ENCODE measurements at places on chromosomes 12 and 14. TPM values are rescaled to one million over a fixed set of nuclear protein-coding genes. Genes with fewer than 3 reads are reported as not detected.

- peaks cover 5% of the 10 kb centered on the region for H3K27me3 ChIP-seq
- DNase-seq = no peak
- H3K4me1 ChIP-seq = no peaks in the 10 kb centered on the region
- H3K27ac ChIP-seq = no peak overlapping the region
These were observed 142.5 kb upstream of the RTL1 start for GRCh38 chr14:101046071-101046470.

DNA sequence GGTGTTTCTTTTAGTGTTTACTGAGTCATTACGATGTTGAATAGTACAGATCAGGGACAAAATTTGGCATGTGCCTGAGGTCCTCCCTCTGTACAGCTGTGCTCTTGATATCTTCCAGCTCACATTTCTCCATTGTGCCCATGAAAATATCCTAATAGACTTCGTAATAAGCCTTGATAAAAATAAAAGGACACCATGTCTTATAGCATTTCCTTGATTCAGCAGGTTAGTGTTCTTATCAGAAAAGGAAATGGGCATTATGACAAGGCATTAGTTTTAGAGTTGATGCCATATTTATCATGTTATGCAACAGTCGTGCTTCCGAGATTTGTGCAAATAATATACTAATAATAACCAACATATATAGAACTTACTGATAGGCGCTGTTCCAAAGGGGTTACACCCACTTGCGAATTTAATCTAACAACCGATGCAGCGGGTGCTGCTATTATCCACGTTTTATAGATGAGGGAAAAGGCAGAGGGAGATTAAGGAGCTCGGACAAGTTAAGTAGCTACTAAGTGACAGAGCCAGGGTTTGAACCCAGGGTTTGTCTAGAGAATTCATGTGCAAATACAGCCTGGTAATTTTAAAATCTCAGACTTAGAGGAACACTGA lies 15.1 kb upstream of the WNK1 start:
- H3K4me1 ChIP-seq = no peaks in the 10 kb centered on the region
- peaks cover 4% of the 10 kb centered on the region for H3K27me3 ChIP-seq
- no peak overlapping the region for H3K27ac ChIP-seq
- no peak overlapping the region for H3K4me3 ChIP-seq
- H3K36me3 ChIP-seq = no peaks in the 10 kb centered on the region

DNA sequence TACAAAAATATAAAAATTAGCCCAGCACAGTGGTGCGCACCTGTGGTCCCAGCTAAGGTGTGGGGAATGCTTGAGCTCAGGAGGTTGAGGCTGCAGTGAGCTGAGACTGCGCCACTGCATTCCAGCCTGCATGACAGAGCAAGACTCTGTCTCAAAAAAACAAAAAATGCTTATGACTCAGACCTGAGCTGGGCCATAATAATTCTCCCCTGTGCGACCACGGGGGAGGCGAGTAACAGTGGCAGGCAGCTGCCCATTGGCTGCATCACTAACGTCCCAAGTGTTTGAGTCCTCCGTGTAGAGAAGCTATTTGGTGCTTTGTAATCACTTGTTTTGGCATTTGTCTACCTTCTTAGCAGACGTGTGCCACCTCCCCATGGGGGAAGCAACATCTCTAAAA lies 24.9 kb downstream of the PSMC1 start:
- H3K27ac ChIP-seq = no peak overlapping the region
- H3K36me3 ChIP-seq = peaks cover 11% of the 10 kb centered on the region
- no peak for DNase-seq
- no peak overlapping the region for H3K4me3 ChIP-seq
- H3K27me3 ChIP-seq = no peaks in the 10 kb centered on the region

DNA sequence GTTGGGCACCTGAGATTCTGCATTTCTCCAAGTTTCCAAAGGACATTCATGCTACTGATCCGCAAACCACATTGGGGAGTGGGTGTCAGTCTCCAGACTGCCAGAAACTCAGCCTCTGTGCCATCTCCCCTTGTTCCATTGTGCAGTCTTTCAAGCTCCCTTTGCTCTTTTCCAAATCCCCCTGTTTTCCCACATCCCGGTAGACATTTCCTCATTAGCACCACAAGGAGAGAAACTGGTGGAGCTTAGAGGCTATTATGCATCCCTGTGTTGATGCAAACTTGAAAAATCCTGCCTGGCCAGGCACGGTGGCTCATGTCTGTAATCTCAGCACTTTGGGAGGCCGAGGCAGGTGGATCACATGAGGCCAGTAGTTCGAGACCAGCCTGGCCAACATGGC lies 10.7 kb downstream of the CCDC63 start:
- peaks cover 8% of the 10 kb centered on the region for H3K4me1 ChIP-seq
- H3K27ac ChIP-seq = no peak overlapping the region
- DNase-seq = no peak
- H3K4me3 ChIP-seq = no peak overlapping the region
- no peaks in the 10 kb centered on the region for H3K36me3 ChIP-seq

DNA sequence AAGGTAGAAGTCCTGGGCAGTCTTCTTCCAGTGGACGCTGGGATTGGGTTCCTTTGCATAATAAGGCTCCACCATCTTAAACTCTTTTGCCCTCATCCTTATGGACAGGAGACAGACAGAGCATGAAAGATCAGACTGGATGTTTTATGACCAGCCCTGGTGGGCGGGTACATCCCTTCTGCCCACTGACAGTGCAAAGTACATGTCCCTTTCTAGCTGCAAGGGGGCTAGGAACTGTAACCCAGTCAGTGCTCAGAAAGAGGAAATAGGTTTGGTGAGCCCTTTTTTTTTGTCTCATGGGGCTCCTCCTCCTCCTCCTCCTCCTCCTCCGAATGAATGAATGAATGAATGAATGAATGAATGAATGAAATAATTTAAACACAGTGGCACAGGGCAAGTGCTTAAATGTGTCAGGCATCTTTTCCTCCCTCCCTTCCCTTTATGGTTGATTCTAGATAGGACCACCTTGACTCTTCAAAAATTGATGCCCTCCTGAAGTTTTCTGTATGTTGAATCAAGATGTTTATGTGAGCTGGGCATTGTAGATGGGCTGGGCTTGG lies 36.4 kb upstream of the HNF1A start:
- H3K27ac ChIP-seq = no peak overlapping the region
- no peak overlapping the region for H3K4me3 ChIP-seq
- H3K27me3 ChIP-seq = no peaks in the 10 kb centered on the region
- DNase-seq = no peak

DNA sequence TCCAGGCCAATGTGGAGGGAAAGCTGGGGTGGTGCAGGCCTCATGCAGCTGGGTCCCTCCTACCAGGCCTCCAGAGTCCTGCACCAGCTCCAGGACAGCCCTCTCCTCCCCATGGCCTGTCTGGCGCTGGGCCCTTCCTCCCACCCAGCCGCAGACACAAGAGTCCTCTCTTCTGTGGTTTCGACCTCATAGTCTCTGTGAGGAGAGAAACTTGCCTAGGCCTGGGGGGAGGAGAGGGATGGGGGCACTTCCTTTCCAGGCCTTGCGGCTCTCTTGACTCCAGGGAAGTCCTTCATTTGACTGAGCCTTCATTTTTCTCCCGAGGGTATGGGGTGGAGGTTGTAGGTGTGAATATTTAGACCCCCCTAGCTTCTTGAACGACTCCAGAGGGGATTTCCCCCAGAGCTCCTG lies 2.3 kb downstream of the MMP14 start:
- peaks cover 19% of the 10 kb centered on the region for H3K4me1 ChIP-seq
- H3K27ac ChIP-seq = peak overlapping the region; percentile 74
- H3K4me3 ChIP-seq = peak overlapping the region; percentile 100
- H3K27me3 ChIP-seq = no peaks in the 10 kb centered on the region
- DNase-seq = no peak

DNA sequence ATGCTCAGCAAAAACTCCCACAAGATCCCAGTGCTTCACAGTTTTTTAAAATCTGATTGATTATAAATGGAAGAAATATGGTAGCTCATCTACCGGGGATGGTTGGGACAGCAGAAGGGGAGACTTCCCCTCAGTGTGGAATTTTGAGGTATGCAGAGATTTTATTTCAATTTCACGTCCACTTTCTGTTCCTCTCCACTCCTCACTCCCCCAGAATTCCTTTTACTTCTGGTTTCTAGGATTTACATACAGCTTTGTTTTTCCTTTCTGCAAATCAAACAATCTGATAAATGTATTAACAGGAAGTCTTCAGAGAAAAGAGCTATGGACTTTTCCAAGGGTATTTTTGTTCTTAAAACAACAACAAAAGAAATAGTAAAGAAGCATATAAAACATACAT lies 181.5 kb upstream of the ARHGAP5 start:
- H3K4me1 ChIP-seq = peaks cover 29% of the 10 kb centered on the region
- no peaks in the 10 kb centered on the region for H3K27me3 ChIP-seq

GRCh38 chr12:100920493-100920892 lies 125.9 kb downstream of the ANO4 start:
- no peak for DNase-seq
- H3K27ac ChIP-seq = no peak overlapping the region
- H3K4me3 ChIP-seq = no peak overlapping the region
- H3K4me1 ChIP-seq = no peaks in the 10 kb centered on the region

DNA sequence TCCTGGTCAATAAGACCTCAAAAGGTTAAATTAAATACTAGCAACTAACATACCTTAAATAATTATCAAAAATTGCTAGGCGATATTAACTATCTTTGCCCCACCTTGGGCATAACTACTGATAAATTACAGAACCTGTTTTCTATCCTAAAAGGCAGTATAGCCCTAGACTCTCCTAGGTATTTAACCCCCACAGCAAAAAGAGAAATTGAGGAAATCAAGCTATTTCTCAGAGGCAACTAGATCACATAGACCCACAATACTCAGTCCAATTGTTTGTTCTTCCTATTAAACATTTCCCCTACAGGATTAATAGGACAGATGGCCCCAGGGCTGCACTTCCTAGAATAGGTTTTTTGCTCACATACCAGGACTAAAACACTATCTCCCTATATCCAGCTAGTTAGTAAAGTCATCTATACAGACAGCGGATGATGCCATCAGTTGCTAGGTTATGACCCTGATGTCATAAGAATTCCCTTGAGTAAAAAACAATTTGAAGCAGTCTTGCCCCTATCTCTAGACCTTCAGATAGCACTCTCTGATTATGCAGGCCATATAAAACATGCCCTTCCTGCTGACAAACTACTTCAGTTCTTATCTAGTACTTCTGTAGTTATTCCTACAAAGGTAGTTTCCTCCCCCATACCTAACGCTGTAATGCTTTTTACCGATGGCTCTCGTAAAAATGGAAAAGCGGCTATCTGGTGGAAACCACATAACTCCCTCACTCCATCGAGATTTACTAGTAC lies 118.4 kb downstream of the PPHLN1 start:
- no peak for DNase-seq
- peaks cover 16% of the 10 kb centered on the region for H3K4me1 ChIP-seq
- no peak overlapping the region for H3K4me3 ChIP-seq
- no peaks in the 10 kb centered on the region for H3K27me3 ChIP-seq

DNA sequence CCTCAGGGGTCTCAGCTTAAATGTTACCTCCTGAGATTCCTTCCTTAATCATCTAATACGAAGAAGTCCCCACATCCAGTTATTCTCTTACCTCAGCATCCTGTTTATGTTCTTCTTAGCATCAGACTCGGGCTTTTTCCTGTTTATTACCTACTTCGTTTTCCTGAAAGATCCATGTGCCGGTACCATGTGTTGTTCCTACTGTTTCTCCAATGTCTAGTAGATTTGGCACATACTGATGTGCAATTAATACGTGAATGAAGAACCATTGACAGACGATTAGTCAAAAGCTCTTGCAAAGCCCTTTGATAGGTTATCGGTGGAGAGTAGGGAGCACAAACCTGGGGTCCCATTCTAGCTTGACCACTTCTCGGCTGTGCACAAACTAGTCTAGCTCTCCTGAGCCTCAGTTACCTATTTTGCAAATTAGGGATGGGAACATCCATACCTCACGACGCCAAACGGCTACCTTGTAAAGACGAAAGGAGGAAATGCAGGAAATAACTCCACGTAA lies 735 bp upstream of the MAPKAPK5 start:
- no peaks in the 10 kb centered on the region for H3K27me3 ChIP-seq
- peak overlapping the region; percentile 98 for H3K4me3 ChIP-seq
- H3K27ac ChIP-seq = peak overlapping the region; percentile 99
- no peak for DNase-seq

- H3K4me1 ChIP-seq = no peaks in the 10 kb centered on the region
- no peak overlapping the region for H3K27ac ChIP-seq
- no peaks in the 10 kb centered on the region for H3K36me3 ChIP-seq
- no peak for DNase-seq
- H3K4me3 ChIP-seq = no peak overlapping the region
- peaks cover 3% of the 10 kb centered on the region for H3K27me3 ChIP-seq
These were observed 28.2 kb upstream of the TMEM233 start for GRCh38 chr12:119565404-119565803.

DNA sequence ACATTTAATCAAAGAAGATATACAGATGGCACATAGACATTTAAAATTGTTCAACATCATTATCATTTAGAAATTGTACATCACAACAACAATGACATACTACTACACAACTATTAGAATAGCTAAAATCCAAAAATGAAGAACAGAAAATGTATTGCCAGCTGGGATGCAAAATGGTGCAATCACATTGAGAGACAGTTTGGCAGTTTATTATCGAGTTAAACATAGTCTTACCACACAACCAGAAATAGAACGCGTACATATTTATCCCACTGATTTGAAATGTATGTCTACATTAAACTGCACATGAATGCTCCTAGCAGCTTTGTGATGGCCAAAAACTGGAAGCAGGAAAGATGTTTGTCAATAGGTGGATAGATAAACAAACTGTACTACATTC lies 791.5 kb upstream of the MGAT4C start:
- H3K36me3 ChIP-seq = no peaks in the 10 kb centered on the region
- no peak overlapping the region for H3K4me3 ChIP-seq
- no peaks in the 10 kb centered on the region for H3K27me3 ChIP-seq
- no peaks in the 10 kb centered on the region for H3K4me1 ChIP-seq

Gene PMEL
- 136 TPM for total RNA-seq

Gene LYZ
- 174 TPM for total RNA-seq

Gene PLEKHD1
- total RNA-seq = 0.48 TPM

Gene CLEC4D
- total RNA-seq = not detected

Gene CCDC196
- total RNA-seq = not detected

Gene ABCC9
- 7.8 TPM for total RNA-seq

Gene GDF3
- not detected for total RNA-seq

Gene LIN7A
- total RNA-seq = 32.7 TPM

Gene KLRC1
- total RNA-seq = not detected

All from type B pancreatic cell (in vitro differentiated cells).